ENCODE measurements at places on chromosomes 7 and 10. TPM values are rescaled to one million over a fixed set of nuclear protein-coding genes. Genes with fewer than 3 reads are reported as not detected.

Gene NOM1
- polyA plus RNA-seq, result 15.4 TPM

Gene UCN3
- 1.4 TPM for polyA plus RNA-seq

Gene NEUROG3
- not detected for polyA plus RNA-seq

Gene CPVL
- polyA plus RNA-seq, result 73.9 TPM

Gene HOXA4
- 25.0 TPM for polyA plus RNA-seq

Gene NPC1L1
- polyA plus RNA-seq, result 4.3 TPM

Gene AMPH
- 13.4 TPM for polyA plus RNA-seq

Gene SSC4D
- 5.3 TPM for polyA plus RNA-seq

Gene UNCX
- polyA plus RNA-seq, result 7.5 TPM

Gene LHFPL3
- polyA plus RNA-seq, result 4.6 TPM

Gene PHKG1
- polyA plus RNA-seq, result 2.6 TPM

Gene GPC2
- polyA plus RNA-seq, result 16.6 TPM

Gene UCMA
- polyA plus RNA-seq, result not detected

Gene SYNPO2L
- polyA plus RNA-seq, result 0.74 TPM

Gene TMEM72
- polyA plus RNA-seq, result 84.7 TPM

Gene AQP1
- polyA plus RNA-seq, result 206 TPM

Gene CDHR1
- 1.2 TPM for polyA plus RNA-seq

All from renal pelvis (tissue), 12 donors.